ENCODE measurements at places on chromosomes 3 and 15.

- no peak for DNase-seq
These were observed 61.5 kb upstream of the GRM7 start for GRCh38 chr3:6799264-6799915.

- DNase-seq: no peak
These were observed 250.1 kb upstream of the TRIM42 start for GRCh38 chr3:140427786-140428185.

DNA sequence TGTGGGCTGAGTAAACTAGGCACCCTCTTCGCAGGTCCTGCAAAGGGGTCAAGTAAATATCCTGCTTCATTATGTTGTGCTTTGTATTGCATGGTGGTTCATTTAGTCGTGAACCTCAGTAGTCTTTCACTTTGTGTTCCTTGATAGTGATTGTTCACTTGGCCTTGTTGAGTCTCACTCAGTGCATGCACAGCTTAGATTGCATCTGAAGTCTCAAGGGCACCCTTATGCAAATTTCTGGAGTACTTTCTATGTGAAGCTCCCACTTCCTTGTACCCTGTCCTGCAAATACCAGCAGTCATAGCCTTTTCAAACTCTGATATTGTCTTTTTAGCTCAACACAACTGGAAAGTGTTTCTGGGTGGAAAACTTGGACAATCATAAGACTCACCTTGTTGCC is 519.2 kb downstream of the NAALADL2 start:
- no peak for DNase-seq

- no peak for DNase-seq
These were observed 17.4 kb downstream of the TIMP4 start for GRCh38 chr3:12141350-12141749.

DNA sequence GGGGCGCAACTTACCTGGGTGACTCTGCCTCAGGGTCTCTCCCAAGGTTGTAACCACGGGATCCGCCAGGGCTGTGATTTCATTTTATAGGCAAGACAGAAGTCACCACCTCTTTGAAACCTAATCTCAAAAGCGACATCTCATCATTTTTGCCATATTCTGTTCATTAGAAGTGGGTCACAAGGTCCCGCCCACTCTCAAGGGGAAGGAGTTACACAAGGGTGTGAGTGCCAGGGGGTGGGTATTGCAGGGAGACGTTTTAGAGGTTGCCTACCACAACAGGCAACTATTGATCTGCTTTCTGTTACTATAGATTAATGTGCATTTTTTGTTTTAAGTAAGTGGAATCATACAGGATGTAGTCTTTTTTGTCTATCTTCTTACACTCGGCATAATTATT is 56.6 kb upstream of the ADPGK start:
- DNase-seq: no peak

- no peak for DNase-seq
These were observed 339 bp downstream of the AMT start for GRCh38 chr3:49421890-49422378.

DNA sequence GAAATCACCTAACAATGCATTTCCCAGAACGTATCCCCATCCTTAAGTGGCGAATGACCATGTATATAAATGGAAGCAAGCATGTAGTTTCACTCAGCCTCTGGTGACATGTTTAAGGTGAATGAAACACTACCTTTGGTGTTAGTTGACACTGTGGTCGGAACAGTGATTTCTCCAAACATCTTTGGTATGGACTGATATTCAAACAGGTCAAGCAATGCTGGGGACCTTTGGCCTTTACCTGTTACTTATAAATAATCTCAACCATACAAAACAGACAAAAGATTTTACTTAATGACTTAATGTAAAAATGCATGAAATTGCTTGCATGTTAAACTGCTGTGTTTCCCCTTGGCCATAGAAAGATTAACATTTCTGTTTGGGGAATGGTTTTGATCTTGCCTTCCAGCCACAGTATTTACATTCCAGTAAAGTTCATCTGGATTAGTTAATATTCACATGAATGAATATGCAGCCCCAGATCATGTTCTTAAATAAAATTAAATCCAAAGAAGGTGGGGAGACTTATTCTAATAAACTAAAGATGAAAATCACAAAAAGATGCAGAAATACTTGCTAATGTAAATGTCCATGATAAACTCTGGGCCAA is 74.4 kb upstream of the HES1 start:
- DNase-seq: no peak

GRCh38 chr15:46151786-46152185 is 517.0 kb downstream of the SQOR start:
- DNase-seq: no peak

GRCh38 chr3:30273304-30274072 is 332.9 kb upstream of the TGFBR2 start:
- DNase-seq: no peak

- DNase-seq: no peak
These were observed 70.3 kb upstream of the ARL8B start for GRCh38 chr3:5051772-5052171.

- no peak for DNase-seq
These were observed 151.7 kb upstream of the PROK2 start for GRCh38 chr3:71936681-71937080.

DNA sequence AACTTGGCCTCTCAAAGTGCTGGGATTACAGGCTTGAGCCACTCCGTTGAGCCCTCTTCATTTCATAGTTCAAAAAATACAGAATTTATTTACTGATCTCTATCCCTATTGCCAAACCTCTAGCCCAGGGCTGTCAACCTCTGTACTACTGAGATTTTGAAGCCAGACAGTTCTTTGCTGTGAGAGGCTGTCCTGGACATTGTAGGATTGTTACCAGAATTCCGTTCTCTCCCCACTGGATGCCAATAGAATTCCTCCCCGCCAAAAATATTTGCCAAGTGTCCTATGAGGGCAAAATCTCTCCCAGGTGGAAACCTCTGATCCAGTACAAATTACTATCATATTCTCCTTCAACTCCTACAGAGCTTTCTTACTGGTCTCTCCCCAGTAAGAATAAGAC is 29.6 kb upstream of the ADAMTS9 start:
- no peak for DNase-seq

DNA sequence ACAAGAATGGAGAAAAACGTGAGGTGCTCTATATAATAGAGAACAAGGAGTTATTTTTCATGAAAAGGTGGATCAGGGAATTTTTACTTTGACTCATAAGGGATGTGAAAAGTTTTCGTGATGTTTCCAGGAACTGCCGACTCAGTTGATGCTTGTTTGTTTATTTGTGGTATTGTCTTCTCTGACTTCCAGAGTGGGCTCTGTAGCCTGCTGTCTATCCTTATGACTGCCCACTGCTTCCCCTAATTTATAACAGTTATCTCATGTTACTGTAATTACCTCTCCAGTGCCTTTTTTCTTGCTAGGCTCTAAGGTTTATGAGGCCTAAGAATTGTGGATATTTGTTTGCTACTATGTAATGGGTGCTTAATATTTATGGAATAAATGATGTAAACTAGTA is 12.3 kb downstream of the ARL13B start:
- no peak for DNase-seq

GRCh38 chr3:11596387-11596786 is 47.3 kb downstream of the VGLL4 start:
- DNase-seq: no peak

DNA sequence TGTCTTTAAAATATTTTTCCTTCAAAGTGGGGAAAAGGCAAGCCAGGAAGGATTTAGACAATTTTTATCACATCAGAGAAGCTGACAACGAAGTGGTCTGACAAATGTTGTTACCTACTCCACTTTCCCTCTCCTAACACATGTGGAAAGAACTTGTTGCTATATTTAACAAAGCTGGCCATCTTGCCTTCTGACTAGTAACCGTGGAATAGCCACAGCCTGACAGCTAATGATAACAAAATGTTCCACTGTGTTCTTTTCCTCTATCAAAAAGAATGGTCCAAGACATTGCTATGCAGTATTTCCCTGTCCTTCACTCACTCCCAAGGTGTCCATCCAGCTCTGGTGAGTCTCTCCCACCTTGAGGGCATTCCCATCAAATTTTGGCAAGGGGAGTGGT is 481.4 kb upstream of the THBS1 start:
- no peak for DNase-seq

DNA sequence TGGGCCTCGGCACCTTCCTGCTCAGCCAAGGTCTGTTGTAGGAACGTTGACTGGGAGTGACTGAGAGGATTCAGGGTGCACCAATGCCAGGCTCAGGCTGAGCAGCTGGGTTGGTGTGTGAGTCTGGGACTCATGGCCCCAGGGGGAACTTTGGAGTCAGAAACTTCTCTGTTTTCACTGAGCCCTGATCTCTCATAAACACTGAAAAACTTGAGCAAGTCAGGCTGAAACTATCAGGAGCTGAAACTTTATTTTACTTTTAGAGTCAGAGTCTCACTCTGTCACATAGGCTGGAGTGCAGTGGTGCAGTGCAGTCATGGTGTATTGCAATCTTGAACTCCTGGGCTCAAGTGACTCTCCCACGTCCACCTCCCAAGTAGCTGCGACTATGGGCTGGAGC is 3.0 kb downstream of the TRAK1 start:
- DNase-seq: no peak

DNA sequence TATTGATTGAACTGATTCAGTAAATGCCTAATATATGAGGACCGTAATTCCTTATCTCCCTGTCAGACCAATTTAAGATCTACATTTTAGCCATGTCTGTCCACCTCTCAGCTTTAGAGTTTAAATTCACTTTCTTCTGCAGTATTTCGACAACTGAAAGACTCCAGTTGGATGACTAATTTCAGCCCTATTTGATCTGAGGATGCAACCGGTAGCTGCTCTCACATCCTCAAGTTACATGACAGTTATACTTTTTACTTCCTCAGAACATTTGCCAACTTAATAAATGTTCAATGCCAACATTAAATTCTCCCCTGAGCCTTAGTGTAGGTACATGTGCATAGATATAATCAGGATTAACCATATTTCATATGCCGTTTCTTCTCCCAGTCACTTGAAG is 2.5 kb upstream of the HHLA2 start:
- DNase-seq: no peak

- DNase-seq: peak; percentile 56
These were observed 27.3 kb upstream of the BCL2L10 start for GRCh38 chr15:52139599-52140462.

DNA sequence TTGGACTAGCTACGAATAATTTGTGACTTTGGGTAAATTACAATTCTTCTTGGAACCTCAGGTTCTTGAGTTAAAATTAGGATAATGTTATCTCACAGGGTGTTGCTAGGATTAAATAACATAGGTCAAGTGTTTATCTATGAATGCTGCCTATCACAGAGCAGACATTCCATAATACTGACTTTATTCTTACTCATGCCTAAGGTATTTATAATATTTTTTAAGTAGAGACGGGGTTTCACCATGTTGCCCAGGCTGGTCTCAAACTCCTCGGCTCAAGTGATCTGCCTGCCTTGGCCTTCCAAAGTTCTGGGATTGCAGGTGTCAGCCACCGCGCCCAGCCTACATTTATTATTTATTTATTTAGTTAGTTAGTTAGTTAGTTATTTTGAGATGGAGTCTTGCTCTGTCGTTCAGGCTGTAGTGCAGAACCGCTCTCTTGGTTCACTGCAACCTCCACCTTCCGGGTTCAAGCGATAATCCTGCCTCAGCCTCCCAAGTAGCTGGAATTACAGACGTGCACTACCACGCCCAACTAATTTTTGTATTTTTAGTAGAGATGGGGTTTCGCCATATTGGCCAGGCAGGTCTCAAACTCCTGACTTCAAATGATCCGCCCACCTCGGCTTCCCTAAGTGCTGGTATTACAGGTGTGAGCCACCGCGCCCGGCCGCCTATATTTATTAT is 741 bp upstream of the ZNF106 start:
- DNase-seq: no peak

DNA sequence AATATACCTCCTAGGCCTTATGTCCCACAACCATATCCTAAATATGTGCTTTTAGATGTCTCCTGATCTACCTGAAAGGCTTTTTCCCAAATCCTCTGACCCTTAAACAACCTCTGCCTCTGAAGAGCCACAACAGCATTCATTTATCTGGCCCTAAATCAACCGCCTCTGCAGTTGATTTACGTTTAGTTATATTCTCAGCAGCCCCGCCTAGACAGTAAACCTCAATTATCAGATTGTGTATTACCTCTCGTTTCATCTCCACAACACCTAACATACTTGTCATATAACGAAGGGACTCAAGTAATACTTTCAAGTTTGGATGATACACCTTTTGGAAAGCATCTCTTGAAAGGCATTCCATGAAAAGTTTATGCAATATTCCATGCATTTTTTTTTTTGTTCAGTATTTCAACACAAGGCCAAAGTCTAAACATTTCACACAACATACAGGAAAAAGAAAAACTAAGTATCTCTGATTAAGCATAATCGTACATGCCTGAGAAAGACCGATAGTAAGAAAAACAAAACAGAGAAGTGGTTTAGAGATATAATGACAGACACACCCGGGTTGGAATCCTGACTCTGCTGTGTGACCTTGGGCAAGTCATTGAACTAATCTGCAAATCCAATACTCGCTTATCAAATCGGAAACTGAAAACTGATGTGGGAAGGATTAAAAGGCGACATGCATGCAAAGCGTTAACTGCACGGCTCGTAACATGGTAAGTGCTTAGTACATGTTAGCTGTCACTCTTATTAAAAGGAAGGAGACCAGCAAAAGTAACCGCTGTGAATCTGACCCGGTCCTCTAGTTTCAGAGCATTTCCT is 778 bp downstream of the CRBN start:
- no peak for DNase-seq

- DNase-seq: no peak
These were observed 12.1 kb upstream of the CNBP start for GRCh38 chr3:129195731-129196256.

DNA sequence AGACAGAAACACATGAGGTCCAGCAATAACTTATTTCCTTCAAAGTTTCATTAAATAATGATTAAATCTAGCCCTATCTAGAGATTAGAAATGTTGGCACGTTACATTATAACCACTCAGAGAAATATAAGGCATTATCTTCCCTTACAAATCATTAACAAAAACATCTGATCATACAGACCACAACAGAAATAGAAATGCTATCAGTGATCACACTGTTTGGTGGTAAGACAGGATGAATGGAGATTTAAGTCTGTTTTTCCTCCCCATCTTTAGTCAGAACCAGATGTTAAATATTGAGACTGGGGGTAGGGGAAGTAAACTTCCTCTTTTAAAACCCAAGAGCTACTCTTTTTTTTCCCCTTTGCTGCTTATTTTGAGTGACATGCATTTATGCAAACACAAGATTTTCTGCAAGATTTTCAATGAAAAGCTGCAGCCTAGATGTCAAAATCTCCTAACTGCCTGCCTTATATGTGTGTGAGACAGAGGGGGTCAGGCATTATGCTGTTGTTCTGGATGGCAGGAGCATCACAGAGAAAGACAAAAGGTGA is 70.4 kb downstream of the CBLB start:
- no peak for DNase-seq

- no peak for DNase-seq
These were observed 80.2 kb upstream of the ATP11B start for GRCh38 chr3:182713111-182713510.

DNA sequence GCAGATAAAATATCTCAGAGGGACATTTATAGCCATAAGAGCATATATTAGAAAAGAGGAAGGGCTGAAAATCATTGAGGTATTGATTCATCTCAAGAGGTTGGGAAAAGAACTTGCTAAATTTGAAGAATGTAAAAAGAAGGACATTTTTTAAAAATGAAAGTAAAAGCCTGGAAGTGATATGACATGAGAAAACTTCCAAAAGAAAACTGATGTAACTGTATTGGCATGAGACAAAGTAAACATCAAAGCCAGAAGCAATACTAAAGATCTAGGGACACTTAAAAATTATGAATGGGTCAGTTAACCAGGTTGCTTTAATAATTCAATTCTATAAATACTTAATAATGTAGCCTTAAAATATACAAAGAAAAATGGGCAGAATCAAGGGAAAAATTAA is 31.9 kb downstream of the CEP63 start:
- DNase-seq: no peak

- DNase-seq: no peak
These were observed 32.7 kb upstream of the ZBTB38 start for GRCh38 chr3:141335531-141336061.
